ENCODE measurements at places on chromosomes 1 and 21.

GRCh38 chr1:154768456-154769125 is 101.5 kb downstream of the KCNN3 start:
- peak; percentile 3 for DNase-seq

DNA sequence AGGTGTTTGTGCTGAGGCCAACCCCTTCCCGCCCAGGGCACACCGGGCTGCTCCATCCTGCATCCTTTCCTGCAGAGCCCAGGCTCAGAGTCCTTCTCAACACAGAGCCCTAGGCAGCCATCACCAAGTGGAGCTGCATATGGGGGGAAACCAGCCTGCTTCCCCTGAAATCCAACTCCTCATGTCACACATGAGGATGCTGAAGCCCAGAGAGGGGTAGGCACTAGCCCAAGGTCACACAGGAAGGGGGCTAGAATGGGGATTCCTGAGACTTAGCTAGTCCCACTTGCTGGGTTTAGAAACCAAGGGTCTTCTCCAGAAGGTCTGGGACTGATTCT is 5.5 kb upstream of the TNFRSF1B start:
- no peak for DNase-seq

DNA sequence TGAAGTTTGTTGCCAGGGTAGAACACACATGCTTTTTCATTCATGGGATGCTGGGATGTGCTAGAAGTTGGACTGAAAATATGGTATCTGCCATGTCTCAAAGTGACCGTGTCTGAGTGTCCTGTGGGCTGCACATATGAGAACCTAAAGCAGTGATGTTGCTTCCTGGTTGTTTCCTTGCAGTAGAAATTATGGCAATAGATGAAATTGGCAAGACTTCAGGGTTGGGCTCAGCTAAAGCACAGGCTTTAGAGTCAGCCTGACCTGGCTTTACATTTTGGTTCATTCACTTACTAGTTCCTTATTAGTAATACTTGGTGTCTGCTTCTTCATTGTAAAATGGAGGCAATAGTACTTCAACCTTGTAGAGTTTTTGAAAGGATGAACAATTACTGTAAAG is 2.2 kb downstream of the LAMC2 start:
- DNase-seq = no peak

- no peak for DNase-seq
Measured at GRCh38 chr1:55143684-55144083, 71.5 kb downstream of the USP24 start.

DNA sequence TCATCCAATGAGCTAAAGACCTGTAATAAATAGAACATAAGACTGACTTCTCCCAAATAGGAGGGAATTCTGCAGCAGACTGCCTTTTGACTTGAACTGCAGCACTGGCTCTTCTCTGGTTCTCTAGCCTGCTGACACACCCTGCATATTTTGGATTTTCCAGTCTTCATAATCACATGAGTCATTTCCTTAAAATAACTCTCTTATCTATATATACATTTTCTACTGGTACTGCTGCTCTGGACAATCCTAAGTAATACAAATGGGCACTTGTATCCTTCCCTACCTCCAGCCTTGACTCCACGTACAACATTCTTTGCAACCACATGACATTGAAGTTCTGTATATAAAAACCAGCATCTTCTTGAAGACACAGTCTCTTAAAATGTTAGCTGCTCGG is 429.4 kb upstream of the TMPRSS15 start:
- peak; percentile 76 for DNase-seq

- no peak for DNase-seq
Measured at GRCh38 chr1:88104236-88104635, 579.8 kb upstream of the PKN2 start.

DNA sequence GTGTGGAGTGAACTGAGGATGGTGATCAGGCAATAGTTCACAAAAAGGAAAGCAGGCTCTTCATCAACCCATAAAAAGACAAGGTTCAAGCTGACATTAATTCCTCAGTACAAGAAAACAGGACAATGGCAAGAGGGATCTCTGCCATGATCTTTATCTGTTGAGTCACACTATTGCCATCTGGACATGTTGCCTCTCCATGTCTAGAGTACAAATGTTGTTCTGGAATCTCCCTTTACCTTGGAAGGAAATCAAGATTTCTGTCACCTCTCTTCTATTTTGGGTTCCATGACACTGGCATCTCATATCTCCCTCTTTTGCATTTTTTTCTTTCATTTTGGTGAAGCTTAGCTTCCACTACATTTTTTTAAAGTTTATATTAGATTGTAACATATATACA is 329.1 kb downstream of the USP25 start:
- no peak for DNase-seq

- DNase-seq = no peak
Measured at GRCh38 chr1:36769886-36770830, 264.2 kb downstream of the GRIK3 start.

DNA sequence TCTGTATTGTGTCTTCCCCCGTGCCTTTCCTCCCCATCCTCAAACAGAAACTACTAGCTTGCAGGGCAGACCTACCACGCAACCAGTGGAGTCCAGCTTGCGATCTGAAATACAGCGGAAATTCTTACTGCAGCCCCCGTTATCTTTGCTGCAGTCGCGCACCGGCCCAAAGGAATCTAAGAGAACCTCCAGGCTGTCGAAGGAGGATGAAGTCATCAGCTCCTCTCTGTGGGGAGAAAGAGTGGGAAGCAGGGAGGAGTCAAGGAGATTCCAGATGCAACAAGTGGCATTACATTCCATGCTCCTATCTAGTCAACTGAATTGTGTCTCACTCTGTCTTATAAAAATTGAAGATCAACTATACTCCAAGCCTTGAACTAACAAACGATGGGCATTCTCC is 206.9 kb downstream of the ASTN1 start:
- no peak for DNase-seq

DNA sequence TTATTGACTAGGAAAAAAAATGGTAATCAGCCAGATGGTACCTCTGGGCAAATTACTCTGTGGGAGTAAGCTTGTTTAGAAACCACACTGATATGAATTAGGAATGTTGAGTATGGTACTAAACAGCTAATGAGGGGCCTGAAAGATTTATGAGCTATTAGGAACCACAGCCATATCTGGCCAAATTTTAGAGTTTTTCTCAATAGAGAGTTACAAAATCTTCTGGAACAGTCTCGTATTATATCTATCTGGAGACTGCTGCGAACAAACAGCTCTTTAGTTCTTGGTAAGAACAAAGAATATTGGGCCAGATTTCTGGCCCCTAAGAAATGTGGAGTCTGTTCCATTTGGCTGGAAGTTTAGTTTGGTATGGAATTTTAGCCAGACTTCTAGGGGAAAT is 4.9 kb upstream of the PODN start:
- no peak for DNase-seq

DNA sequence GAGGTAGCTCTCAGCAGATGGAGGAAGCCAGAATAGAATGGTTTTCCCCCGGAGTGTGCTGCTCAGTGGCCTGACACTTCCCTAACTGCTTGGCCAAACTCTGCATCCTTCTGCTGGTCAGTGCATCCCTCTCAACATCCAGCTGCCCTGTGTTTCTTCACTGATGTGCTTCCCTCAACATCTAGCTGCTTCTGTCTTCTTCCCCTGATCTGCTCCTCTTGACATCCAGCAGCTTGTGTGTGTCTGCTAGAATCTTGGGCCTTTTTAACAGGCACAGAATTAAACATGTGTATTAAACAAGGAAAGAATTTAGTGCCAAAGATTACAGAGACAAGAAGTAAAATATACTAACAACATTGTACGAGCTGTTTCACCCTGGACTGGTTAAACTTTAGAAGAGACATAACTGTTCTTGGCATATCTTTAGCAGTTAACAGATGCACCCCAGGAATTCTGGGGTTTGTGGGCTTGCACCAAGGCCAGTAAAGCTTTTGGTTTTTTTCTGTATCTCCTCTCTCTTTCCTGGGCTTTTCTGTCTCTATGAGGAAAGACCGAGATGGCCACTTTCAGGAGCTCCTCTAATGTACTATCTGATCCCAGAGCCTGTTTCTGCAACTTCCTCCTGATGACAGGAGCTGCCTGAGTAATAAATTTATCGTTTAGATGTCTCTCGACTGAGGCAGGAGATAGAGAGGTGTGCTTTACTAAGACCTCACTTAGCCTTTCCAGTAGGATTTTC is 34.8 kb upstream of the HSD3B1 start:
- no peak for DNase-seq

- DNase-seq = no peak
Measured at GRCh38 chr1:177849130-177849529, 120.7 kb downstream of the SEC16B start.

DNA sequence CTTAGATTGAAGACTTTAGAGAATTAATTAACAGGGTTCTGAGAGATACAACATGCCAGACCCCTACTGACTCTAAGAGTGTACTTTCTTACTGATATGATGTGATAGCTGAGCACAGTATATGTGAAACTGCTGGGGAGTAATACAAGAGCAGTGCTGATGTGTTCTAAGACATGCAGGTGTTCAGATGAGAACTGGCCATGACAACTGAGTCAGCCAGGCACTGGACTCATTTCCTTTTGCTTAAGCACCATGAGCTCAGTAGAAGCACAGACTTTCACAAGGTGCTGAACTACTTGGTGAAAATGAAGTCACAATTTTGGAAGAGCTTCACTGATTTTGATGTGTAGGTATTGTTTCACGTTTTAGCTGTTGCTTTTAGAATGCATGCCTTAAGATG is 15.9 kb upstream of the POGZ start:
- no peak for DNase-seq

- no peak for DNase-seq
Measured at GRCh38 chr1:157532569-157532968, 19.7 kb downstream of the FCRL5 start.

- DNase-seq = no peak
Measured at GRCh38 chr1:195637539-195637938, 970.7 kb downstream of the KCNT2 start.

DNA sequence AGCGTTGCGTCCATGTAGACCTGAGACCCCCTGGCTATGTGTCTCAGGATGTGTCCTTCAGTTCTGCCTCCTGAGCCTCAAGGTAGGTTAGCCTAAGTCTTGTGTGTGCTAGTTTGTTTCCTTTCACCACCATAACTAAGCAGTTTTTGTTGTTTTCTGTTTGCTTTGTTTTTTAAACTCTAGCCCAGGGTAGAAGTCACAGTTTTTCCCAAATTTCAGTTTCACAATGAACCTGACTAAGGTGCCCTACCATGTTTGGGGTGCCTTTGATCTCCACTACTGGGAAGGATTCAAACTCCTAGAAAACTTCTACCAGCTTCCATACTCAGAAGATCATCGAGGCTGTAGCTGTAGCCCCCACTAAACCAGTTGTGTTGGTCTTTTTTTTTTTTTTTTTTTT is 14.8 kb upstream of the SMG7 start:
- DNase-seq = no peak

DNA sequence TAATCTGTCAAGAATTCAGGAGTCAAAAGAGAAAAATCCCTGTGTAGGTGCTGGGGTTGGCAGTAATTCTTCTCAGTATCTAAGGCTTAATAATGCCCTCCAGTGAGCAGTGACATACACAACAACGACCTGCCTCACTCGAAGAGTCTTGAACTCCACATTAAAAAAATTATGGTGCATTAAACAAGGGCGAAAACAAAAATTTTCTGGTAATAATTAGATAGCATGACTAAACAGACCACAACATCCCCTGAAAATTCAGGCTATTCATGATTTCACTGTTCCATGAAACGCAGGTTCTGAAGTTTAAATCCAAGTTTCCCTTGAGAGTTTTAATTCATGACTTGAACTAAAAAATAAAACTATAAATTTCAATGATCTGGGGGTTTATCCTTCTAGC is 5.1 kb downstream of the SRSF4 start:
- no peak for DNase-seq

GRCh38 chr21:38496224-38496623 is 2.1 kb downstream of the ERG start:
- no peak for DNase-seq

DNA sequence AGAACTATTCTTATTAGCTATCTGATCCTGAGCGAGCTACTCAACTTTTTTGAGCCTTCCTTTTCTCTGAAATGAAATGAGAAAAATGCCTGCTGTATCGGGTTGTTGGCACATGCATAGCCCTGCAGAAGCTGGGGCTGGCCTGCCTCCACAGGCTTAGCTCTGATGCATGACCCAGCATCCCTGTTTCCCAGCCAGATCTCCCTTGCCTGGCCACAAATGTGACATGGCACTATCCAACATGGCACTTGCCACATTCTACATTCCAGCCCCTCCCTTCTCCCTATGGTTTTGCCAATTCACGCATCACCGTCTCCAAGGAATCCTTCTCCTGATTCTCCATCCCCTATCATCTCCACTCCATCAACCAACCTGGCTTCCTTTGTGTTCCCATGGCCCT is 13.8 kb downstream of the RNU5D-1 start:
- DNase-seq = no peak

DNA sequence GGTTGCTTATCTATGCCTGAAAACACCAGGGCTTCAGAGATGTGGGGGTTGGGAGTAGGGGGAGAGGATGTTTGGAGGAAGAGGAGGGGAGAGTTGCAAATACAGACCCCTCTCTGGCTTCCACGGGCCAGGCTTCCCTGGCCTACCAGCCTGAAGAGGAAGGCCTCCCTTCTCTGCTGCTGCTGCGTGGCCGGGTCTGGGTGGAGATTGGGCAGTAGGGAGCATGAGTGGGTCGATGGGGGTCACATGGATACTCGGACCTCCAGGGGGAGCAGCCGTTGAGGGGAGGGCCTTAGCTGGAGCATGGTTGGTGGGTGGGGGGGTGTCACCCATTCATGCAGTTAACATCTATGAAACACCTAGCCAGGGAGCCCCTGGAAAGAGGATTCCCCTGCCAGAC is 1.5 kb downstream of the RORC start:
- no peak for DNase-seq

DNA sequence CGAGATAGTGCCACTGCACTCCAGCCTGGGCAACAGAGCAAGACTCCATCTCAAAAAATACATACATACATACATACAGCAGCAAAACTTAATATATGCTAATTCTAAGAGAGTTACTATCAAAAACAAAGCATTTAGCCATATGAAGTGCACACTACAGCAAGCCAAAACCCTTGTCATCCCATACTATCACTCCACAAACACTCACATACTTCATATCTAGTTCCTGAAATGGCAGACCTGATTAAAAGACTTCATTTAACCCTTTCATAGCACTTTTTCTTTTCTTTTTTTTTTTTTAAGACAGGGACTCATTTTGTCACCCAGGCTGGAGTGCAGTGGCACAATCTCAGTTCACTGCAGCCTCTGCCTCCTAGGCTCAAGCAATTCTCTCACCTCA is 65.6 kb downstream of the COP1 start:
- DNase-seq = no peak

GRCh38 chr1:38834937-38835827 is 24.4 kb downstream of the RRAGC start:
- DNase-seq = peak; percentile 79

GRCh38 chr1:16009030-16009460 is 5.0 kb downstream of the SRARP start:
- peak; percentile 68 for DNase-seq

- no peak for DNase-seq
Measured at GRCh38 chr1:240094041-240094722, 2.5 kb downstream of the FMN2 start.

All from RPMI7951 (cell line).